ENCODE measurements at places on chromosomes 4 and X.

GRCh38 chr4:88722276-88722780, 24.7 kb upstream of the NAP1L5 start:
- no peak for DNase-seq

GRCh38 chr4:173056710-173057109, 111.9 kb upstream of the GALNT7 start:
- DNase-seq, result no peak

- no peak for DNase-seq
These were observed 55.6 kb downstream of the MAP7D2 start for GRCh38 chrX:20060961-20061748.

DNA sequence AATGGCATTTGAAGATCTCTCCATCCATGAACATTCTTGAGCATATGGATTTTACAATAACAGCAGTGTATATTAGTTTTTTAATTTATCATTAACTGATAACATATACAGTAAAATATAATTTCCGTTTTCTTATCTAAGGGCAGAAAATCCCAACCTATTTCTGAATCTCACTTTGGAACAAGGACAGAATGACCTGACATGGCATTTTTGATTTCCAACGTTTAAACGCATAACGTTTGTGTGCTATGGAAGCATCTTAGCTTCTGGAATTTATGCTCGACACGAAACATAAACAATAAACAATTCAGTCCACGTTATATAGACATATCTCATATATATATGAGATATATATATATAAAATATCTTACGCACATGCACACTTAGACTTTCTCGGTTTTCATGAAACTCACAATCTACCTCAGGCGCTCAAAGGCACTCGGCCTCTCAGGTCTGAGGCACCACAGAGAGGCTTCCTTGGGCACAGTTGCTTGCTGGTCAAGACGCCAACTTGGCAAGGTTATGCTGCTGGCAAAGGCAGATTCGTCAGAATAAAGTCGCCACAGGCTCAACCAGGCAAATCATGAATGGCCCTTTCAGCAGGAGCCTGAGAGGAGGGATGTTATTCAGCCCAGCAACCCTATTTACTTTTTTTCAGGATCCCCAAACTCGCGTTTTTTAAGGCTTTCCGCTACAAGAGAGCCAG, 1.0 kb upstream of the UGT8 start:
- DNase-seq, result no peak

- no peak for DNase-seq
These were observed 389.0 kb upstream of the ZFP42 start for GRCh38 chr4:187606581-187606980.

DNA sequence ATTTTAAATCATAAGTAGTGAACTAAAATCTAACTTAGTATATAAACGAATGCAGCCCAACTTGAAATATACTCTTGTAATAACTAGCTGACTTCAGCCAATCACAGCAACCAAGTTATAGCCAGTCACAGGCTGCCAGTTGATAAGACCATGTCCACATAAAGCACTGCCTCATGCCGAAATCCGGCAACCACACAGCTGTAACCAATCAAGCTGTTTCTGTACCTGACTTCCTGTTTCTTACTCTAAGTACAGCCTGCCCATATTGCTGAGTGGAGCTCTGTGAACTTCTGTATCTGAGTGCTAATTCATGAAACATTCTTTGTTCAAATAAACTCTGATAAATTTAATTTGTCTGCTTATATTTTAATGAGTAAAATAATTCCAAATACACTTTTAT, 805.3 kb upstream of the EPHA5 start:
- no peak for DNase-seq

- DNase-seq, result no peak
These were observed 14.4 kb upstream of the MAN2B2 start for GRCh38 chr4:6560416-6561172.

Measured in muscle of arm (tissue), 14 donors.